Bladder microvascular endothelial cell (primary cell): ENCODE measurements at places on chromosomes 7 and 10. TPM values are rescaled to one million over a fixed set of nuclear protein-coding genes. Genes with fewer than 3 reads are reported as not detected.

Gene CRHR2
- not detected in 2 replicates for total RNA-seq

Gene CYP26C1
- total RNA-seq, result 1.1 and 2.1 TPM in 2 replicates

Gene TLX1
- not detected in 2 replicates for total RNA-seq

Gene PFKP
- total RNA-seq, result 229 and 311 TPM in 2 replicates

Gene VWA2
- total RNA-seq, result not detected in 2 replicates

Gene TRIM73
- total RNA-seq, result 0.16 and 0.88 TPM in 2 replicates

Gene GBX1
- not detected in 2 replicates for total RNA-seq

Gene IDE
- 17.5 and 33.3 TPM in 2 replicates for total RNA-seq

Gene CPA2
- total RNA-seq, result not detected in 2 replicates

Gene MPP7
- total RNA-seq, result 0.32 and 10.6 TPM in 2 replicates

Gene SLC35G1
- 1.9 and 4.9 TPM in 2 replicates for total RNA-seq

Gene PLXNA4
- 0.32 and 7.9 TPM in 2 replicates for total RNA-seq
